ENCODE measurements at places on chromosomes 1 and 21.

DNA sequence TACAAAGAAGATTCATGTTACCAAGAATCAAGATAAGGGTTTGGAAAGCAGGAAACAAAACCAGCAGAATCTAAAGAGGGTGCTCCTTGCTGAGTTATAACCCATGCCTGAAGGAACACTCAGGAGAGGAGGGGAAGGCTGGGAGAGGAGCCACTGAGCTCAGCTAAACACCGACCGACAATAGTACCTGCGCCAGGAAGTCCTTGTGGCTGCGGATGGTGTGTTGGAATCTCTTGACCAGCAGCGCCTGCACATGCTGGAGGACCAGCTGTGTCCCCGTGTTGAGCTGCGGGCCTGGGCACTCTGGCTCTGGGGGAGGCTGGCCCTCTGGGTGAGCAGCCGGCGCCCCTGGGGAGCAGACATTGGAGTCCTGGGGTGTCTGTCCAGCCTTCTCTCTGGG lies 89.4 kb downstream of the ABCA4 start:
- no peak for DNase-seq

DNA sequence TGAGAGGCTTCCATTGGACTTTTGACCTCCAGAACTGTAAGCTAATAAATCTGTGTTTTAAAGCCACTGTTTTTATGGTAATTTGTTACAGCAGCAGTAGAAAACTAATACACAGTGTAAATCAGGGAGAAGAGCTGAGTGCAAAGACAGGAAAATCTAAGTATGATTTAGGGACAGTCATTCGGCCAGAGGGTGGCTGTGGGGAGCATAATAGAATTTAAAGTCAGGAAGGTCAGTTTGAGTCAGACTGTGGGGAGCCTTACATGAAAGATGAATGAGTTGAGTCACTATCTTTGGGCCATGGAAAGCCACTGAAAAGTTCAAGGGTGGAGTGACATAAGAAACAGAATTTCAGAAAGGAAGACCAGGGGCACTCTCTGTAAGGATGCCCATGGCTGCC lies 52.4 kb upstream of the SSX2IP start:
- DNase-seq, result no peak

GRCh38 chr21:46269466-46269865 lies 15.9 kb downstream of the MCM3AP start:
- no peak for DNase-seq

GRCh38 chr21:32708069-32708468 lies 19.7 kb downstream of the SYNJ1 start:
- DNase-seq, result no peak

DNA sequence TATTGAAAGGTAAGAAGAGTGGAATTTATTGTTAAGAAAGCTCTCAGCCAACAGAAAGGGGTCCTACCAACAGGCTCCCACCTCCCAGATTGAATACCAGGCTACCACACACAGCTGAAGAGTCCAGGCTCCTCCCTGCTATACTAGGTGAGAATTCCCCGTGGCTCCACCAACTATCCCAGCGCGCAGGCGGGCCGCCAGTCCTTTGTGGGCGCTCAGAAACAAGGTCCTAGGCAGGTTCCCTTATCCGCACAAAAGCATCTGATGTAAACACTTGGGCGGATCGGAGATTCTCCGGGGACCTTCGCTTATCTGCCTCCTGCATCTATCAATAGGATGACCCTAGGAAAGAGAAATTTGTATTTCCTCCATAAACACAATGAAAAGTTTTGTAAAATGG lies 423.9 kb upstream of the ADGRL4 start:
- no peak for DNase-seq

- DNase-seq, result no peak
Measured at GRCh38 chr1:185155600-185156287, 1.0 kb downstream of the TRMT1L start.

Data from vagina (tissue), 2 donors.